Thyroid gland (tissue), 4 donors: ENCODE measurements at places on chromosomes 1 and 21. TPM values are rescaled to one million over a fixed set of nuclear protein-coding genes. Genes with fewer than 3 reads are reported as not detected.

Gene MPZ
- 1.9 TPM for total RNA-seq

Gene BCL2L15
- total RNA-seq, result 0.34 TPM

Gene BNIPL
- total RNA-seq, result 16.8 TPM

Gene GJA5
- 3.6 TPM for total RNA-seq

Gene CHIA
- not detected for total RNA-seq
